CD4-positive, alpha-beta memory T cell (primary cell): ENCODE measurements at places on chromosomes 4 and X. TPM values are rescaled to one million over a fixed set of nuclear protein-coding genes. Genes with fewer than 3 reads are reported as not detected.

DNA sequence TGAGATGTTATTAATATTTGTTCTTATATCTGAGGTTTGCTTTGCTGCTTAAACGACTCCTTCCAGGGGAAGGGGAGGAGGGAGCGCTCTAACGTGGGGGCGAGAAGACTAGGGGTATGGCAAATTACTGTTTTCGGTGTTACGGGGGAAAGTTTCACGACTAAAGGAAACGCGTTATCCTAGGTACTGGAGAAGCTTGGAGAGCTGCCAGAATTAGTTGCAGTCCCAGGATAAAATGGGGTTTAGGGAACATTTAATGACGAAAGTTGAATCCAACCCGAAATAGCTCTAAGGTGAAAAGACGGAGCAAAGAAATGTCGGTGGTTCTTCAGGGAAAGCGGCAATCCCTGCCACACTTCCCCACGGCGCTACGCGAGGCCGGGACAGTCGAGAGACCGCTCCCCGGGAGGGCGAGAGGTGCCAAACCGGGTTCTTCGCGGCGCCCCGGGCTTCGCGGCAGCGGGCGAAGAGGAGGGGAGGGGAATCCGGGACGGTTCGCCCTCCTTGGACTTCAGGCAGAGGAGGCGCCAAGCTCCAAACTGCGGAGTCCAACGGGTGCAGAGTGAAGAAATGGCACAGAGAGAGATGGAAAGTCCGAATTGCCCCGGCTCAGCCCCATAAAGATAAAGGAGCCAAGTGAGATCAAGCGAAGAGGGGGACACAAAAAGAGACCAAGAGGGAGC, 724 bp downstream of the THOC2 start:
- peaks cover 41% of the 10 kb centered on the region for H3K4me1 ChIP-seq
- no peaks in the 10 kb centered on the region for H3K36me3 ChIP-seq
- DNase-seq, result no peak

DNA sequence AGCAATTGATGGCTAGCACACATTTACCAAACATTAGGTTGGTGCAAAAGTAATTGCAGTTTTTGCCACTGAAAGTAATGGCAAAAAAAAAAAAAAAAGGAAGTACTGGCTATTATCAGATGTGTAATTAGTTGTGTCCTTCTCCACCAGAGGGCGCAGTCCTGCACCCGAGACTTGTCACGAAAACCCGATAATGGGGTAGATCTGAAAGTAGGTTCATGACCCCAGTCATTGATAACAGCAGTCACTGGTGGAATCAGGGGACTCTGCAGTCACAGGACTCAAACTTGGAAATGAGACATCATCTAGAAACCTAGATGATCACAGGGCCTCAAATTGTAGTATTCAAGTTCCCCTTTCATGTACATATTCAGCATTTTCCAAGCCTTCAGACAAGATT, 13.1 kb upstream of the ACOT9 start:
- no peak overlapping the region for H3K27ac ChIP-seq
- no peaks in the 10 kb centered on the region for H3K4me1 ChIP-seq
- H3K4me3 ChIP-seq, result no peak overlapping the region
- peak; percentile 56 for DNase-seq
- no peaks in the 10 kb centered on the region for H3K27me3 ChIP-seq

DNA sequence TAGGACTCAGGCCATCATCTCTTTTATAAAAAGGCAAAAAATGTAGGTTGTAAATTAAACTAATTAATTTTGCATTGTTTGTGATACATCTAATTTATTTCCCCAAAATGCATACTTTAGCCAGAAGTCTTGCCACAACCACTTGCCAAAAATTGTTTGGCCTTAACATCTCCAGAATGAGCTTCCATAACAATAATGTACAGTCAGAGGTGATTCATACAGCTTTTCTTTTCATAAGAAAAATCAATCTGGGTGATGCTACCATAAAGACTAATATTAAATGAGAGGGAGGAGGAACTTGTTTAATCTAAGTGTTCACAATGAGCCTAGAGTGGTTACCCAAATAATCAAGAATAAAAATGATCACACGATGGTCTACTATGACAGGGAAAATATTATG, 59.3 kb downstream of the AMMECR1 start:
- DNase-seq, result no peak
- H3K4me3 ChIP-seq, result no peak overlapping the region
- peaks cover 38% of the 10 kb centered on the region for H3K4me1 ChIP-seq
- no peaks in the 10 kb centered on the region for H3K36me3 ChIP-seq
- no peak overlapping the region for H3K27ac ChIP-seq
- H3K27me3 ChIP-seq, result no peaks in the 10 kb centered on the region

DNA sequence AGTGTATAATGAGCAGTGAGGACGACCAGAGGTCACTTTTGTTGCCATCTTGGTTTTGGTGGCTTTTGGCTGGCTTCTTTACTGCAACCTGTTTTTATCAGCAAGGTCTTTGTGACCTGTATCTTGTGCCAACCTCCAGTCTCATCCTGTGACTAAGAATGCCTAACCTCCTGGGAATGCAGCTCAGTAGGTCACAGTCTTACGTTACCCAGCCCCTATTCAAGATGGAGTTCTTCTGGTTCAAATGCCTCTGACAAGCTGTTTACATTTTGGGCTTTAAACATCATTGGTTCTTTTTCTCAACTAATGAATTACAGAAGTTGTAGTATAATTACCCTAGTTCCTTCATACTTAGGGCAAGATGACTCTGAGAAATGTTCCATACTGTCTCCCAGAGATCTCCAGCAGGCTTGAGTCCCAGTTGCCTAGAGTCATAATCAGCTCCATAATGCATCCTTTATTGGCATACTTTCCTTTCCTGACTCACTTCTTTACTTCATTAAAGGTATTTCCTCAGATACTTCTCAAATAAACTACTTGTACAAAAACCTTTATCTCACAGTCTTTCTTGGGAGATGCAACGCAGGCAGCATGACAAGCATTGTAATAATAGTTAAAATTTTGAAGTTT, 136.5 kb downstream of the KDM6A start:
- no peak overlapping the region for H3K4me3 ChIP-seq
- H3K27me3 ChIP-seq, result no peaks in the 10 kb centered on the region
- no peak overlapping the region for H3K27ac ChIP-seq
- no peak for DNase-seq
- no peaks in the 10 kb centered on the region for H3K36me3 ChIP-seq

- no peaks in the 10 kb centered on the region for H3K4me1 ChIP-seq
- no peaks in the 10 kb centered on the region for H3K36me3 ChIP-seq
- no peak overlapping the region for H3K4me3 ChIP-seq
- H3K27me3 ChIP-seq, result no peaks in the 10 kb centered on the region
- no peak for DNase-seq
These were observed 79.3 kb upstream of the CAMK2D start for GRCh38 chr4:113840861-113841260.

Gene GAGE12H
- not detected for total RNA-seq

Gene TCEAL5
- not detected for total RNA-seq
